Omental fat pad (tissue), 4 donors: ENCODE measurements at places on chromosomes 12 and 14. TPM values are rescaled to one million over a fixed set of nuclear protein-coding genes. Genes with fewer than 3 reads are reported as not detected.

- DNase-seq = no peak
Observed at GRCh38 chr12:51961834-51962233, 10.3 kb downstream of the ACVR1B start.

THAP2 gene
- 21.3 TPM for total RNA-seq

DNA sequence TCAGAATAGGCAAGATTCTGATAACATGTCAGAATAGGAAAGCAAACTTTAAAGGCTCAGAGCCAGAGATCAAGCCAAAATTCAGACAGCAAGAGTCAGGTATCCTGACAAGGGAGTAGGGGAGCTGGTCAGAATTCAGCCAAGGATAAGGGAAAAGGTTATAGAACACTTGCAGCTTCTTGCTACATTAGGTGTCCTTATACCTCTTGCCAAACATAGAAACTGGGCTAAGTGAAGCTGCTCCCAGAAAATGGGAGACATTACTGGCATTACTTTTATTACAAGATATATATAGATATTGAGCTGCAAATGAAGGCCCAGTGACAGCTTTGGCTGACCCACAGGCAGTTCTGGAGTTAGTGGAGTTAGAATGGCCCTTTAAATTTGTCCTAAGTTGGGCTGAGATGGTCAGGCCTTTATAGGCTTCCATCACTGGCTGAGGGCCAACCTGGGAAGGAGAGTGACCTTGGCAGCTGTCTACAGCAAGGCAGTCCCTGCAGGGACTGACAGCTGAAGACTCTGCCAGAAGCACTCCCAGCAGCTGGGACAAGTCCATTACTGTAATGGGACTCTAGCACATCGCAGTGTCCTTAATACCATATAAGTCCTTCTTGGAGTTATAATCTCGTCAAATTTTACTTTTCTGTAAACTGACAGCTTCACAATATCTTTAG is 83.0 kb downstream of the LRRC9 start:
- no peak for DNase-seq

DNA sequence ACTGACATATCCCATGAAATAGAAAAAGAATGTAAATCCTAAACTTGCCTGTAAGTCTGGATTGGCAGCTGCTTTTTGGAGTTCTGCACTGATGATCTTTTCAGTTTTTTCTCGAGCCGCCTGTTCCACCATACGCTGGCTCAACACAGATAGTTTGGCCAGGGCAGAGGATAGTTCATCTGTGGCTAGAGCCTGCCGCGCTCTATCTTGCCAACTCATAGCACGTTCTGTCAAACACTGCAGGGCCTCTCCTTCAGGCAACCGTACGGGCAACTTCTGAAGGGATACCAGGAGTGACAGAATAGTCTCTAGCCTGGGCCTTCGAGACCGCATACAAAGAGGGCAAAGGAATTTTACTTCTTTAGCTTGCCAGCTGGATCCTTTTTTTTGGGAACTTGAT is 44.8 kb upstream of the SLC6A13 start:
- DNase-seq = no peak

- no peak for DNase-seq
Observed at GRCh38 chr14:28298156-28298555, 468.4 kb upstream of the FOXG1 start.

DHH gene
- 0.93 TPM for total RNA-seq

GRCh38 chr12:85440271-85440670 is 160.3 kb downstream of the ALX1 start:
- DNase-seq = no peak

GRCh38 chr14:97331526-97331925 is 534.3 kb downstream of the VRK1 start:
- no peak for DNase-seq
